ENCODE measurements at places on chromosomes 2 and 18. TPM values are rescaled to one million over a fixed set of nuclear protein-coding genes. Genes with fewer than 3 reads are reported as not detected.

The SCN2A gene
- 2.7 TPM for total RNA-seq

The CROCC2 gene
- total RNA-seq: 0.18 TPM

The CPO gene
- not detected for total RNA-seq

The DHRS9 gene
- total RNA-seq: 1.1 TPM

The HOXD1 gene
- total RNA-seq: 5.5 TPM

The ROCK2 gene
- total RNA-seq: 45.0 TPM

Measured in metanephros (tissue), 2 donors.